ENCODE measurements at places on chromosomes 4 and X.
A peak's percentile ranks its signal among the peaks of the same experiment; 100 is the strongest.

- DNase-seq: peak; percentile 28
These were observed 110.8 kb downstream of the AFAP1 start for GRCh38 chr4:7828793-7829301.

DNA sequence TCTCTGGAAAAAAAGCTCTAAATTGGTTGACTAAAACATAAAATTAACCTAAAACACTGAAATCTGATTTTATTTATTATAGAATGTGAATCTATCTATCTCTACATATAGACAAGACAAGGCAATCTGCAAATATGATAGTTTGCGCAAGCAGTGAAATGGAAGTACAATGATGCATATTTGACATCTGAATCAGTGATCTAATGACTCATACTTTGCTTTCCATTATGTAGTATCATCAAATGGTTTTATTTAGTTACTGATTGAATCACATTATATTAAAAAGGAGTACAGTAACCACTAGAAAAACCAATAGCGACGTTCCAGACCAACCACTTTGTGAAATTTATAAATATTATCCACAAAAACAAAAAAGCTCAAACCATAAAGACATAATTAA lies 1969.3 kb downstream of the PCDH7 start:
- no peak for DNase-seq

- DNase-seq: no peak
These were observed 7.2 kb upstream of the CCSER1 start for GRCh38 chr4:90120037-90120436.

DNA sequence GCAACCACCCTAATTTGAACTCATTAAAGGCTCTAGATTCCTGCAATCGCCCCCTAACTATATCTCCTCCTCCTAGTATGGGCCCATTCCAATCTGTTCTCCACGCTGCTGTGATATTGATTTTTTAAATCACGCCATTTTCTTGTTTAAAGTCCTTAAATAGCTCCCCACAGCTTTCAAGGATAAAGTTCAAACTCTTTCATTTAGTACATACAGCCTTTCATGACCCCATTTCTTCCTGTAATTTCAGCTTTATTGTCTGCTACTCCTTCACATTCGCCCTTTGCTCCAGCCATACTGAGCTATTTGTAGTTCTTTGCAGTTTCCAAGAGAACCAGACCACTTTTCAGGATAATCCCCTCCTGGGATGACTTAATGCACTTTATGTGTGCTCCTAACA lies 118.5 kb downstream of the GC start:
- DNase-seq: no peak

DNA sequence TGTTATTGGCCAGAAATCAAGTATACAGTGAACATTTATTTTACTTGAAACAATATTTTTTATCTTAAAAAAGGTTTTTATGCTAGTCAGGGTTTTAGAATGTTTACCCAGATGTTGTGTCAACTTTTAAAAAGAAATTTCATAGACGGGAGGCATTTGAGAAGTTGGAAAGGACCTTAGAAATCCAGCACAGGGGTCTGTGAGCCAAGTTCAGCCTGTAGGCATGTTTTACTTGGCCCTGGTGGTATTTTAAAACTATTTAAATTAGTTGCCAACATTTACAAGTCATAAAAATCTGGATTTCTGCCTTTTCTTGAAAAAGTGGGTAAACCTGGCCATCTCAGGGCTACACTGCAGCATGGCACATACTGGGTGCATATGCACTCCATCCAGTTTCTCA lies 25.5 kb upstream of the FHL1 start:
- DNase-seq: no peak

GRCh38 chr4:2255501-2256155 lies 6.3 kb downstream of the MXD4 start:
- no peak for DNase-seq

DNA sequence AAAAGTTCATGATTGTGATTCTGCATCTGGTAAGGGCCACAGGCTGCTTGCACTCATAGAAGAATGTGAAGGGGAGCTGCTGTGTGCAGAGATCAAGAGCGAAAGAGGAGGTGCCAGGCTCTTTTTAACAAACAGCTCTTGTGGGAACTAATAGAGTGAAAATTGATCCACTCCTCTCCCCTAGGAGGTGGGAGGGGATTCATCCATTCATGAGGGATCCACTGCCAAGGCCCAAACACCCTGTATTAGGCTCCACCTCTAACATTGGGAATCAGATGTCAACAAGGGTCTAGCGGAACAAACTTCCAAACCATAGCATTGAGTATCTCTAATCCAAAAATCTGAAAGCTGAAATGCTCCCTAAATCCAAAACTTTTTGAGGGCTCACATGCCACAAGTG lies 16.4 kb upstream of the PPID start:
- no peak for DNase-seq

DNA sequence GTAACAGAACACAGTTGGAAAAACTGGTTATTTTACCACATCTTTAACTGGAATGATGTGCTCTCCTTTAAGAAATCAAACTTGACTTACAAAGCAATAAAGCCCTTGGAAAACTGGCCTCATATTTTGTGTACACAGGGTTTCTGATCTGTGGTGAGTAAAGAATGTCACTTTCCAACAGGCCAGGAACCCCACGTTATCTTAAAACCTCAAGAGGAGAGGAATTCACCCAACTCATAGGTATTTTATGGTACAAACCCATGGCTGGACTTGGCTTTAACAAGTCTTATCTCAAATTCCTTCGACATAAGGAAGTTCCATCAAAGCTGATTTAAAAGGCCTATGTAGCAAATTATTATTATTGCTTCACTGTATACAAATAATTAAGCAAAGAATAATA lies 1735.1 kb downstream of the PCDH7 start:
- no peak for DNase-seq

- DNase-seq: no peak
These were observed 307.4 kb downstream of the DCHS2 start for GRCh38 chr4:154184238-154184637.

DNA sequence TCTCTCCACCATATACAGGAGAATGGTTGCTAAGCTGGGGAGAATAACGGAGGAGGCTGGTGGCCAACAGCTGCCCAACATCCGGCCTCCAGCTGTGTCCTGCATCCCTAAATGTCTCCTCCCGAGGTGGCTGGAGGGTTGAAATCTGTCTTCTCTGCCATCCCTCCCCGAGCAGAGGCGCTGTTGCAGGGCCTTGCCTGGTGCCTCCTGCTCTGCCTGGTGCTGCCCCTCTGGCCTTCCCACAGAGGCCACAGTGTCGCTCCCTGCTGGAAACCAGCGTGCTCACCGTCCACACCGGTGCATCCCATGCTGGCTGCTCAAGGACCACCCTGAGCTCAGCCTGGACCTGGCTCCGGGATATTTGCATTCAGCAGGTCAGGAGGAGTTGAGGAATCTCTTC lies 115.2 kb downstream of the ENPP6 start:
- no peak for DNase-seq
